ENCODE measurements at places on chromosomes 2 and 18. TPM values are rescaled to one million over a fixed set of nuclear protein-coding genes. Genes with fewer than 3 reads are reported as not detected.

The SIGLEC15 gene
- 0.05 TPM for total RNA-seq

The TRABD2A gene
- total RNA-seq: 2.9 TPM

The CHRNG gene
- total RNA-seq: not detected

The PLCD4 gene
- 0.32 TPM for total RNA-seq

The GYPC gene
- 444 TPM for total RNA-seq

The AP1S3 gene
- 15.5 TPM for total RNA-seq

The COLEC12 gene
- 1.9 TPM for total RNA-seq

The MC5R gene
- total RNA-seq: not detected

The SERPINB12 gene
- not detected for total RNA-seq

The IL1R2 gene
- not detected for total RNA-seq

The TEX44 gene
- not detected for total RNA-seq

GRCh38 chr2:128556633-128557032, 238.0 kb upstream of the HS6ST1 start:
- DNase-seq: no peak

- no peak for DNase-seq
Observed at GRCh38 chr2:125746321-125747164, 909.4 kb upstream of the GYPC start.

DNA sequence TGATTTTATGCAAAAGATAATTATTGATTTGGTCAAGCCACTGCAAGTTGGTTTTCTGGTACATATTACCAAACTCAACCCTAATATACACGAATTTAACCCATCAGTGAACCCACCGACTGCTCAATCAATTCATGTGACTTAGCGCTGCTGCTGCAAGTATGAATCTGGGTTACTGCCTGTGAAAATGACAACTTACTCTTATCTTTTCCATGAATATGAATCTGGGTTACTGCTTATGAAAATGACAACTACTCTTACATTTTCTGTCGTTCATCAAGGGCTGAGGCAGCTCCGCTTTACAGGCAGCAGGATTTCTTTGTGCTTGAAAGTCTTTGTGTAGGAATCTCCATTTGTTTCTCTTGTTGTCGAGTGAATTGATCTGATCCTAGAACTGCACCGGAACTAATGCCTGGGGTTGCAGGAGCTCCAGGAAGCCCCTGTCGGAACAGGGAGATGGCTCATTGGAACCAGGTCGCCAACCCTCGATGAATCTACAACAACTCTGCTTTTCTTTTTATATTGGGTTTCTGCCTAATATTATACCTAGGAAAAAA, 22.1 kb upstream of the ALKAL2 start:
- DNase-seq: no peak

- DNase-seq: peak; percentile 72
Observed at GRCh38 chr18:35143622-35144596, 96.9 kb upstream of the ZNF397 start.

GRCh38 chr2:49480520-49480919, 326.2 kb upstream of the FSHR start:
- DNase-seq: no peak

- no peak for DNase-seq
Observed at GRCh38 chr2:32652555-32653209, 24.8 kb downstream of the TTC27 start.

DNA sequence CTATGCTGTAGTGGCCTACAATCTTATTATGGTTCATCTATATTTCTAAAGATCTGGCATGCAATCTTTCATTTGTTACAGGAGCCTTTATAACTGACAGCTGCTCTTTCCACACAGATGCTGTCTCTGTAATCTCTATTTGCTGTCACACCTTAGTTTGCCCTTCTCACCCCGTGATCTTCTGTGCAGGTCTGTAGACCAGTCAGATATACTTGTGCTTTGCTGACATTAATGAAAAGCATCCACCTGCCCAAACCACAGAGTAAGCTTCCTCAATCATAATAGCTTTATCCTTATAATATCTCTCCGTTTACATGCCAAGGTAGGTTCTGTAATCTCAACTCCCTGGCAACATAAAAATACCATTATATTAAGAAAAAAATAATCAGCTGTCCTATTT, 122.4 kb downstream of the GRB14 start:
- no peak for DNase-seq

- no peak for DNase-seq
Observed at GRCh38 chr2:237299906-237300305, 114.1 kb downstream of the COL6A3 start.

DNA sequence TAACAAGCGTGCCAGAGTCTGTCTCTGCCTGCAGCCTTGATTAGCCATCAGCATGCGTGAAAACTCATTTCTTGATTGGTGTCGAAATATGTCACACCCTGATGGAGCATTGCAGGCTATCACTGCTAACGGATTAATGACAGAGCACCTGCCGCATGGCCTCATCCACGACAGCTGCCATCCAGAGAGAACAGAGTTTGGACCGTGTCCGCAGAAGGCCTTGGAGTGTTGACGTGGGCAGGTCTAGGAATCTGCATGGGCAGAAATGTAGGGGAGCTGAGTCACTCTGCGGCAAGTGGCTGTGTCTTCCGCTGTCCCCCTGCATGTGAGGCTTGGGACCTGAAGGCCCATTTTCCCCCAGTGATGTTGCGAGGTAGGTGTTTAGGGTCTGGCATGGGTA, 43.0 kb downstream of the KLHL29 start:
- DNase-seq: no peak

- DNase-seq: no peak
Observed at GRCh38 chr18:36514778-36515177, 217.3 kb downstream of the FHOD3 start.

GRCh38 chr2:47034973-47035609, 119.5 kb upstream of the MCFD2 start:
- no peak for DNase-seq

GRCh38 chr2:16094811-16095210, 154.5 kb downstream of the MYCN start:
- no peak for DNase-seq

GRCh38 chr18:57131101-57131500, 15.8 kb upstream of the BOD1L2 start:
- DNase-seq: no peak

GRCh38 chr2:9228781-9229469, 22.3 kb downstream of the ASAP2 start:
- no peak for DNase-seq

GRCh38 chr18:48007955-48008701, 77.7 kb upstream of the SMAD2 start:
- DNase-seq: peak; percentile 58

- no peak for DNase-seq
Observed at GRCh38 chr2:58484629-58485028, 243.5 kb upstream of the FANCL start.

DNA sequence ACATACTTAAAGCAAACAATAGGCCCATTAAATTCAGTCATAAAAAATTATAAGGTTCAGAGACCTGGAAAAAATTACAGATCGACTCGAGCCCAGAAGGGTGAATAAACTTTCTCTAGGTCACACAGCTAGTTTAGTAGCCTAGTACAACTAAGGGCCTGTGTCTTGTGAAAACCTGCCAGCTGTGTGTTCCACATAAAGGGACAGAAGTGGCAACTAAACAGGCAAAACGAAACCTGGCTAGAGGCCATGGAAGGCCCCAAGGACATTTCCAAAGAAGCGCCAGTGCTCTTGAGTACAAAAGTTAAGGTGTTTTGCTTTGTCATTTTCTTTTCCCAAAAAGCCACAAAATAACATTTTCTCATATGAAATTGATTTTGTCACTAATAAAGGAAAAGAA, 164.9 kb downstream of the L3MBTL4 start:
- DNase-seq: peak; percentile 4

DNA sequence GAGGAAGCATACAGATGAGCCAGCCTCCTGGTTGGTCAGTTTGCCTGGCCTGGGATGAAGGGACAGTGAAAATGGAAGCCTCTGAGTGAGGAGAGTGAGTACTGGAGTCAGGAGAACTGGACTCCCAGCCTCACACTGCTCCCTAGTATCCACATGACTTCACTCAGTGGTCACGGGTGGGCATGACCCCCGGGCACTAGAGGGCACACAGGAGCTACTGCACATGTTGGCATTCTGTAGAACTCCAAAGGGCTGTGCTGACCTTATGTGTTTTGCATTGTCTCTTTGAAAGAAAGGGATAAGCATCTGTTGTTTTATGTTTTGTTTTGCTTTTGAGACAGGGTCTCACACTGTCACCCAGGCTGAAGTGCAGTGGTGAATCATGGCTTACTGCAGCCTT, 23.7 kb downstream of the NCAPH start:
- DNase-seq: peak; percentile 59

GRCh38 chr2:121866789-121867188, 111.3 kb downstream of the TSN start:
- no peak for DNase-seq

- no peak for DNase-seq
Observed at GRCh38 chr18:49756671-49757362, 56.5 kb downstream of the ACAA2 start.

GRCh38 chr2:199220920-199221319, 236.8 kb downstream of the SATB2 start:
- no peak for DNase-seq

DNA sequence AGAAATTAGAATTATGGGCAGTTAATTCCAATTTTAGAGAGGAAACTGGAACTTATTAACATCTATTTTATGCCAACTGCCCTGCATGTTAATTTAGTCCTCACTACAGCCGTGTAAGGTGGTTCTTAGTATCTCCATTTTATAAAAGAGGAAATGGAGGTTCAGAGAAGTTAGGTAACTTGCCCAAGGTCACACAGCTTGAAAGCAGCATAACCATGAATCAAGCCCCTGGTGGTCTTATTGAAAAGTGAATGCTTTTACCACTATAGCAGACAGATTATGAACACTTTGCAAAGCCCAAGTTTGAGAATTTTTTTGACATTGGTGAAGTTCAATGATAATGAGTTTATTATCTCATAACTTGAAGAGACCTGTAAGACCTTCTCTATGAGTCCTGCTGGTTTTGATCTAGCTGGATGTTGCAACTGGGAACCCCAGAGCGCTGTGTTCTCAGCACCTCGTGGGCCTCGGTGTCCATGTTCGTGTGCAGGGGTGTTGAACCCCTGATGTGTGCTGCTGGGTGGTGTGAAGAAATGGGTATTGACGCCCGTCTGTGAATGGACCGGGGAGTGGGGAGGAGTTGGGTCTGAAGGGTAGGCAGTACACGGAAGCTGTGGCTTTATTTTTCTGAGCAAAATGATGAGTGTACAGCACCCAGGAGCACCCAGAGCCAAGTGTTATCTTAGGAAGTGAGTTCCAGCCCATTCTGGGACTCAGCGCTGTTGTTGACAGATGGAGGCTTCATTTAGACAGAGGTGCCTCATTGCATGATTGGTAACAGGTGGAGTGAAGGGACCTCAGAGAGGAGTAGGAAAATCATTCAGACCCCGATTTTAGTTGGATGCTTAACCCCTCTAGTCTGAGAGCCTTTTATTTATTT, 9.7 kb downstream of the GREB1 start:
- no peak for DNase-seq

DNA sequence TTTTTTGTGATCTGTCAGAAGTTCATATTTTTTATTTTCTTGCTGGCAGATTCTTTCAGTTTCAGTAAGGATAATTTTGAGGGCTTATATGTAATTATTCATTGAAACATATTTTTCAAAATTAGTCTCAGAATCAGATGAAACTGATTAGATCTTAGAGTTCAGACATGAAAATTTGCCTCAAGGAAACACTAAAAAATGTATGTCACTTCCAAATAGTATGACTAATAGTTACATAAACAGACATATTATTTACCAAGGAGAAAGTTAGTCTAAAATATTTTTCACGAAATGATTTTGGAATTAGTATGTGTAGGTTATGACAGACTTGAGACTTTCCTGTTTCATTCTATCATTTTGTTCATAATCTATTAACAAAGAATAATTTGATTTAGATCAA, 628.6 kb downstream of the CCDC85A start:
- no peak for DNase-seq

GRCh38 chr2:166376873-166377272, 1.1 kb upstream of the SCN9A start:
- no peak for DNase-seq

DNA sequence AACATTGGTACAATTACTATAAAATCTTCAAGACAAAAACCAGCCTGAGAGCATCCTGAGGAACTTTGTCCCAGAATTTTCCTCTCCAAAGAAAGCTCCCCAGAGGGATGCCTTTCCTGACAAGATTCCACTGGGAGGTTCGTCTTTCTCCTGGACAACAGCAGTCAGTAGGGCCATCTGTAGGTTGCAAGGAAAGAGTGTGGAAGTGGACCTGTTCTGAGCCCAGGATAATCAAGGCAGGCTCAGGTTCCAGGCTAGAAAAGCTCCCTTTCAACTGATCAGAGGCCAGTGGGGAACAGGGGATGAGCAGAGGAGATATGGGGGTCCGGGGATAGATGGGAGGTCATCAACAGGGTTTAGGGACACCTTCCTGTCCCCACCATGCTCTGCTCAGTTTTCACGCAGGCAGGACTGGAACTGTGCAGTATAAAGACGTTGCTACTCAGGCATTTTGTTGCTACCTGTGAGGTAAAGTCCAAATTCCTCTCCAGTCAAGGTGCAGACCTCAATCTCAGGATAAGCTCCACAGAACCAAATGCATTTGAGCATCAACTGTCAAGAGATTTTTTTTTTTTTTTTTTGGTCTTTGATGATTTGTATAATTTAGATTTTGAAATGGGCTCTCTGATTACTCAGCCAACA, 126.2 kb downstream of the STRN start:
- DNase-seq: no peak
